T-cell (primary cell): ENCODE measurements at places on chromosomes 3 and 15.

DNA sequence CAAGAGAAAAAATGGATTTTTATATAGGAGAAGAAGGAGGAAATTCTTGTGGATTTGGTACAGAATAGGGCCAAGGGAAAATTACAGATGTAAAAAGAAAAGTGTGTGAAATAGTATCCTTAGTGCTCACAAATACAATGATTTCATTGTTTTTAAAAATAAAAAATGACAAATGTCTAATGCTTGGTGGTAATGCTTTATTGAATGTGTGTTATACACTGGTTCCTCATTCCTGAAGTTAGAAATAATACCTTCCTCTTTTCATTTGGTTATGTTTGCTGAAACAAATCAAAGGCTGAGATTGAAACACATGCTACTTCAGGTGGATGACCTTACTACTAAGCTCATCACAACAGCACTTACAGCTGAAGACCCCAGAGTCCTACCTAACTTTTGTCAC, 37.7 kb upstream of the CCR2 start:
- no peaks in the 10 kb centered on the region for H3K4me1 ChIP-seq
- no peak for DNase-seq
- H3K36me3 ChIP-seq = no peaks in the 10 kb centered on the region
- no peak overlapping the region for H3K27ac ChIP-seq

DNA sequence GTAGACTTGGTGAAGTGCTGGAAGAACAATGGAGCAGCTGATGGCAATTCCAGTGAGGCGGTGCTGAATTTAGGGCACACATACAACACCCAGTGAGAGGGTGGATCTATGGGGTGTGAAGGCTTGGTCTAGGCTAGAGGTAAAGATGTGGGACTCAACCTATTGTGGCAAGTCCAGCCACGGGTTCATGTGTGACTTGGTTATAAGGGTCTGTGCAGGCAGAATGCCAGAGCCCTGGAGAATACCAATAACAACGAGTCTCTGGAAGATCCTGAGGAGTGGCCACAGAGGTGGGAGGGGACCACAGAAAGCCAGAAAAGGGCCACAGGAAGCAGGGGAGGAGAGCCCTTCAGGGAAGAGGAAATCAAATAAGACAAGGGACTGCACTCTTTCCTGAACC, 55.0 kb downstream of the VGLL4 start:
- H3K27ac ChIP-seq = no peak overlapping the region
- peaks cover 7% of the 10 kb centered on the region for H3K4me1 ChIP-seq
- no peak overlapping the region for H3K4me3 ChIP-seq
- no peak for DNase-seq
- H3K27me3 ChIP-seq = no peaks in the 10 kb centered on the region

- no peak overlapping the region for H3K4me3 ChIP-seq
- no peaks in the 10 kb centered on the region for H3K27me3 ChIP-seq
- peaks cover 6% of the 10 kb centered on the region for H3K36me3 ChIP-seq
These were observed 37.0 kb downstream of the GNB5 start for GRCh38 chr15:52153900-52154895.

GRCh38 chr3:19013879-19014278, 134.4 kb upstream of the KCNH8 start:
- H3K4me1 ChIP-seq = no peaks in the 10 kb centered on the region
- DNase-seq = no peak
- H3K27me3 ChIP-seq = no peaks in the 10 kb centered on the region
- no peaks in the 10 kb centered on the region for H3K36me3 ChIP-seq
- no peak overlapping the region for H3K27ac ChIP-seq
- no peak overlapping the region for H3K4me3 ChIP-seq

DNA sequence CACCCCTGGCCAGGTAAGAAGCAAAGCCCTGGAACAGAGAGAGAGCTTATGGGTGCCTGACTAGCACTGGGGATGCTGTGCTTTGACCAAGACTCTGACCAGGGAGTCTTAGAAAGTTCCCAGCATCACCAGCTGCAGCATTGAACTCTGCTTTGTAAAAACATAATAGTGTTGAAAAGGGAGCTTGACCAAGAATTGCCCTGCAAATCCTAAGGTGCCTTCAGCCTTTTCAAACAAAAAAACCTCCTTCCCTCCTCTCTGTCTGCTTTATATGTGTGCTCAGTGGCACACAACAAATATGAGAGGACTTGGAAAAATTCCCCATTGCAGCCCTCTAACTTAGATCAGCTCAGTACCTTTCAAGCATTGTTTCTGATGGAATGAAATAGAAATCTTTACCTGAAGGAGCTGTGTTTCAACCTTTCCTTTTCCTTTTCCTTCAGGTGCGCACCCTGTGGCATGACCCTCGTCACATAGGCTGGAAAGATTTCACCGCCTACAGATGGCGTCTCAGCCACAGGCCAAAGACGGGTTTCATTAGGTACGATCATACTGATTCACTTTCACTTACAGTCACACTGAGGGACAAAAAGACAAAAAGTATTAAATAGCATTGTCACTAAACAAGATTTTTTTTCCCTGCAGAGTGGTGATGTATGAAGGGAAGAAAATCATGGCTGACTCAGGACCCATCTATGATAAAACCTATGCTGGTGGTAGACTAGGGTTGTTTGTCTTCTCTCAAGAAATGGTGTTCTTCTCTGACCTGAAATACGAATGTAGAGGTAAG, 13.0 kb downstream of the THBS1 start:
- H3K27me3 ChIP-seq = no peaks in the 10 kb centered on the region
- no peak overlapping the region for H3K4me3 ChIP-seq
- H3K27ac ChIP-seq = no peak overlapping the region
- H3K36me3 ChIP-seq = no peaks in the 10 kb centered on the region
- H3K4me1 ChIP-seq = no peaks in the 10 kb centered on the region
- DNase-seq = no peak

- no peaks in the 10 kb centered on the region for H3K27me3 ChIP-seq
- H3K4me3 ChIP-seq = no peak overlapping the region
- no peak for DNase-seq
- no peak overlapping the region for H3K27ac ChIP-seq
- no peaks in the 10 kb centered on the region for H3K4me1 ChIP-seq
These were observed 48.5 kb upstream of the TRA2B start for GRCh38 chr3:185986198-185986777.

- H3K27ac ChIP-seq = peak overlapping the region; percentile 84
- no peak for DNase-seq
- peaks cover 27% of the 10 kb centered on the region for H3K4me1 ChIP-seq
- peak overlapping the region; percentile 70 for H3K4me3 ChIP-seq
These were observed 14.7 kb upstream of the CHD2 start for GRCh38 chr15:92885224-92886041.

DNA sequence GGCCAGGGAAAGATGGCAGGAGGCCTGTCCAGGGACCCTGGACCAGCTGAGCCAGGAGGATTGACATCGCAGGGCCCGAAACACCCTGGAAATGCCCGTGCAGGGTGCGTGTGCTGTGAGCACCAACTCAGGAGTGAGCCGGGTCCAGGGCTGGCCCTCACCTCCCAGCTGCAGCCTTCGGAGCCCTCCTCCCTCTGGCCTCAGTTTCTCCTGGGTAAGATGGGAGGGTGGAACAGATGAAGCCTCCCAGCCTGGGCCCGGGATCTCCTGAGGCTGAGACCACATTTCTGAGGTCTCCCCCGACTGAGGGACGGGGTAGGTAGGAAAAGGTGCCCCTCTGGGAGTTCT, 5.3 kb upstream of the CALML4 start:
- no peak for DNase-seq
- no peak overlapping the region for H3K4me3 ChIP-seq
- H3K27me3 ChIP-seq = no peaks in the 10 kb centered on the region
- H3K4me1 ChIP-seq = peaks cover 30% of the 10 kb centered on the region

DNA sequence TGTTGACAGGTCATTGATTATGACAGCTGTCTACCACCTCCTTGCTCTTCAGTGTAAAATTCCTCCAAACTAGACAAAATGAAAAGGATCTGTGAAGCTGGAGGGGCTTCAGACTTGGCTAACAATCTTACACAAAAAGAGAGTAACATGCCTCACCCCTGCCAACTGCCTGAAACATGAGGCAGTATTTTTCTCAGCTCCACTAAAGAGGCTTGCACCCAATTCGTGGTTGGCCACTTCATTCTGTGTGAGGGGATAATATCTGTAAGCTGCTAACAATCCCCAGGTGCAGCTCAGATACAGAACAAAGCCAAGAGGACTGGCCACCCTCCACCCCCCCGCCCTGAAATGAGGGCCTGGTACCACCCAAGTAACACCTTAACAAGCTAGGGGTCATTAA, 2.8 kb downstream of the MB21D2 start:
- no peak overlapping the region for H3K27ac ChIP-seq
- no peaks in the 10 kb centered on the region for H3K36me3 ChIP-seq
- H3K4me3 ChIP-seq = no peak overlapping the region
- DNase-seq = no peak
- peaks cover 20% of the 10 kb centered on the region for H3K27me3 ChIP-seq
- H3K4me1 ChIP-seq = no peaks in the 10 kb centered on the region

DNA sequence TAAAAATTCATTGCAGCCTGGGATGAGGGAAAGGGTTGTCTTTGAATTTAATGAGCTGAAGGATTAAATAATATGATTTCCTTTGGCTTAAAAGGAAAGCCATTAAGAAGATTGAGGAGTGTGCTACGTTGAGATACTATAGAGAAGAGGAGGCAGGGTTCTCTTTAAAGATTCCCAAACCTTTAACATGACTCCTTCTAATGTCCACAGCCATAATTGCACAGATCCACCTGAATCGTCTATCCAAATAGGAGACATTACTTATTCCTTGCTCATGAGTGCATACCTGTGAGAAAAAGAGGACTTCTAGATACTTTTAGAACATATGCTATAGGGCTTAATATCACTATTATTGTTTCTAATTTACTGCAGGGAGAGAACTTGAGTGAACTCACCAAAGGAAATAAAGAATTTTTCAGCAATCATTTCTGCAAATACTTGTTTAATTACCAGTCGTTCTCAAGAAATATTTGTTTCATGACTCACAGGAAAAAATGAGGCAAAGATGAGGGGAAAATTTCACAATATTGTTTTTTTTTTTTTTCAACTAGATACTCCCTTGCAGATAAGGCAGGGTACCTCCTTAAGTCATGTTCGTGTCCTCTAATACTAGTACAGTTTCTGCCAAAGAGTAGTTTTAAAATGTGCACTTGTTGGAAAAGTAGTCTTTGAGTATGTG, 8.9 kb upstream of the SUCNR1 start:
- no peak for DNase-seq
- no peaks in the 10 kb centered on the region for H3K27me3 ChIP-seq
- H3K4me1 ChIP-seq = no peaks in the 10 kb centered on the region
- H3K36me3 ChIP-seq = no peaks in the 10 kb centered on the region
- no peak overlapping the region for H3K4me3 ChIP-seq

- no peak overlapping the region for H3K4me3 ChIP-seq
- no peak for DNase-seq
- no peaks in the 10 kb centered on the region for H3K36me3 ChIP-seq
- H3K4me1 ChIP-seq = no peaks in the 10 kb centered on the region
- H3K27me3 ChIP-seq = no peaks in the 10 kb centered on the region
These were observed 345.3 kb upstream of the POU1F1 start for GRCh38 chr3:87621667-87622066.

- no peak overlapping the region for H3K4me3 ChIP-seq
- DNase-seq = no peak
- no peaks in the 10 kb centered on the region for H3K27me3 ChIP-seq
- H3K4me1 ChIP-seq = no peaks in the 10 kb centered on the region
These were observed 214.9 kb upstream of the C2CD4B start for GRCh38 chr15:62380011-62380410.

DNA sequence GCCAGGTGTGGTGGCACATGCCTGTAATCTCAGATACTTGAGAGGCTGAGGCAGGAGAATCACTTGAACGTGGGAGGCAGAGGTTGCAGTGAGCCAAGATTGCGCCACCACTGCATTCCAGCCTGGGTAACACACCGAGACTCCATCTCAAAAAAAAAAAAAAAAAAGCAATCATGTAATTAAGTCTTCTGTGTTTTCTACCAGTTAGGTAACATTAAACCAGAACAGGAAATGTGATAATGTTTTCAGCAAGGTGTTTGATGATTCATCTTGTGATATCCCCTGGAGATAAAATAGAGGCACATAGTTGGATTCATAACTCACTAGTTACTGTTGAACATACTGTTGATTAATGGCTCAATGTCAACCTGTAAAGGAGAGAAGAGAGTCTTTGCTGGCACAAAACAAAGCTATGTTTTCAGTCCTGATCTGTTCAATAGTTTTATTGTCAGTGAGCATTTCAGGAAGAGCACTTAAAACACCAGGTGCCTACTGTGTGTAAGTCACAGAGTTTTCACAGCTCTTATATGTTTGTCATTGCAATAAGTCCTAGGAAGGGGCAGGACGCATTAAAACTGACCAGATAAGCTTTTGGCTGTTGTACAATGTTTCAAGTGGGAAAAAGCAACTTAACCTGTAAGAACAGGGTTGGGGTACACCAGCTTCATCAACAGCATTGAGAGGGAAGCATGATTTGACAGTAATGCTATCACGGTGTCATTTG, 19.5 kb downstream of the DNAJB11 start:
- no peak overlapping the region for H3K4me3 ChIP-seq
- H3K4me1 ChIP-seq = no peaks in the 10 kb centered on the region
- H3K27ac ChIP-seq = no peak overlapping the region
- H3K36me3 ChIP-seq = peaks cover 9% of the 10 kb centered on the region
- DNase-seq = no peak

GRCh38 chr3:172596394-172596706, 73.1 kb upstream of the TNFSF10 start:
- no peaks in the 10 kb centered on the region for H3K36me3 ChIP-seq
- peaks cover 25% of the 10 kb centered on the region for H3K4me1 ChIP-seq

DNA sequence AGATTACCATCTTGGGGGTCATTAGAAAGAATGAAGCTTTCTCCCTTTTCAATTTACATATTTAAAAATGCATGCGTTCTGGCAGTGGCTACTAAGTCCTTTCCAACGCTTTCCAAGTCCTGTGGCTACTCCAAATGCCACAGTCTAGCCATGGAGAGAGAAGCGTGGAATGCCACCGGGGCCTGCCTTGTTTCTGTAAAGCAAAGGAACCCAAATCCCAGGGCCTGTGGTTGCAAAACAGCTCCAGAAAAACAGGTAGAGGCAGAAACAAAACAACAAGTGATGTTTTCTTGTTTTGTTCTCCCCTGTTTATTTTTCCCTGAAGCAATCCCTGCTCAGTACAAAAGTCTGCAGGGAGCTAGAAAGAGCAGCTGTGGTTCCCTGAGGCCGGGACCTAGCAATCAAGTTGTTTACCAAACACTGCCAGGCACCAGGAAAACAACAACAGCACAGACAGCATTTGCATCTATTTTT, 85.5 kb downstream of the FOXP1 start:
- no peaks in the 10 kb centered on the region for H3K36me3 ChIP-seq
- no peak for DNase-seq
- H3K27me3 ChIP-seq = no peaks in the 10 kb centered on the region
- no peak overlapping the region for H3K4me3 ChIP-seq
- peaks cover 52% of the 10 kb centered on the region for H3K4me1 ChIP-seq

- H3K27me3 ChIP-seq = no peaks in the 10 kb centered on the region
- no peak overlapping the region for H3K4me3 ChIP-seq
- no peak for DNase-seq
- H3K36me3 ChIP-seq = peaks cover 64% of the 10 kb centered on the region
- H3K4me1 ChIP-seq = no peaks in the 10 kb centered on the region
These were observed 31.3 kb upstream of the BCL2L10 start for GRCh38 chr15:52143873-52144272.
